ENCODE measurements at places on chromosomes 3 and 15.
A peak's percentile ranks its signal among the peaks of the same experiment; 100 is the strongest.

- peak; percentile 25 for DNase-seq
These were observed 74.0 kb upstream of the RAD18 start for GRCh38 chr3:9037144-9037711.

GRCh38 chr3:160210341-160210740 lies 14.9 kb upstream of the C3orf80 start:
- DNase-seq: no peak

DNA sequence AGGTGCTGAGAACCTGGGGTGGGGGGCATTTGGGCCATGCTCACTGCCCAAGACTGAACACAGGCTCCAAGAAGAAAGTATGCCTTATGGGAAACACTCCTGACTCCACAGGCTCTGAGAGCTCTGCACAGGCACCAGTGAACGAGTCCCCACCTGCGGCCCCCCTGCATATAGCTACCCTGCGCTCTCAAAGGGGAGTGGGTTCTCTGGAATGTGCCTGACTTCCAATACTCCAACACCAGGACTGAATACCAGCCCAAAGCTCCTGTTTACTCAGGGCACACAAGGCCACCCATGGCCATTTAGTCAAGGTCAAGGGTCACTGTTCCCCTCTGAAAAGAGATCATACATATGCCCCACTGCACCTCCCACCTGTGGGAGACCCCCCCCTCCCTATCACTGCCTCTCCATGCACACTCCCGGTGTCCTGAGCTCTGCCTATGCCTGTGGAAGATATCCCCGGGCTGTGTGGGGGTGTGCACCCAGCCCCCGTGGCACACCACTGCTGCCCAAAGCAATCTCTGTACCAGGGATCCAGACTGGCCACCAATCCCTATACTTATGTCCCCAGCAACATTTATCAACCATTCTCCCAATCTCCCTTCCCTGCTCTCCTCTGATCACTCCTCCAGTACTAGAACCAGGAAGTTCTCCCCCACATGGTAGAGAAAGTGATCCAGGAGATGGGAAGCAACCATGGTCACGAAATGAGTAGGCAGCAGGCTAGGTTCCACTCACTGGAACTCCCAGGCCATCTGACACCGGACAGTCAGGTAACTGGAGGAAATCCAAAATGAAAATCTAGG lies 1.5 kb upstream of the PLXNB1 start:
- DNase-seq: no peak

GRCh38 chr3:146472611-146473010 lies 3.2 kb upstream of the PLSCR2 start:
- no peak for DNase-seq

GRCh38 chr3:158104431-158104921 lies 1.7 kb downstream of the SHOX2 start:
- no peak for DNase-seq
